Natural killer cell treated with Interleukin-12 subunit alpha and Interleukin-12 subunit beta and Interleukin-15 and Interleukin-18, amount 100 ng/mL, for 72 hours (primary cell): ENCODE measurements at places on chromosomes 2 and 18. TPM values are rescaled to one million over a fixed set of nuclear protein-coding genes. Genes with fewer than 3 reads are reported as not detected.

Gene PIEZO2
- total RNA-seq, result not detected

Gene POTEJ
- total RNA-seq, result not detected

Gene LRRTM4
- total RNA-seq, result not detected

Gene ELMOD3
- 19.9 TPM for total RNA-seq

- no peaks in the 10 kb centered on the region for H3K27me3 ChIP-seq
- H3K36me3 ChIP-seq, result no peaks in the 10 kb centered on the region
- no peak for DNase-seq
- H3K27ac ChIP-seq, result peak overlapping the region; percentile 95
- H3K4me3 ChIP-seq, result peak overlapping the region; percentile 63
Measured at GRCh38 chr2:98478088-98478551, 33.5 kb downstream of the INPP4A start.

DNA sequence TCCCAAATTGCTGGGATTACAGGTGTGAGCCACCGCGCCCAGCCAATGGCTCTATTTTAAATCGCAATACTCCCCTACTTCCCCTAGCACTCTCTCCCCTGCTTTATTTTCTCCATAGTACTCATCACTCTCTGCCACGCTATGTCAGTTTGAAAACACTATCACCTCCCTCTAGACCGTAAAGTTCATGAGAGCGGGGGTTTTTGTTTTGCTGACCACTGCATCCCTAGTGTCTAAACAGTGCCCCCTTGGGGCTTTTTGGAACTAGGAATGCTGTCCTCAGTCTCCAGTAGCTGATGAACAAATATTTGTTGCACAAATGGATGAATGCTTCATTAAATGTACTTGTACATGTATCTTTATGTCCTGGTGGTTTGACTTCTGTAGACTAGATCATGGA lies 44.1 kb downstream of the ATOH8 start:
- H3K4me1 ChIP-seq, result no peaks in the 10 kb centered on the region
- H3K4me3 ChIP-seq, result no peak overlapping the region
- no peaks in the 10 kb centered on the region for H3K36me3 ChIP-seq
- DNase-seq, result no peak
- peaks cover 34% of the 10 kb centered on the region for H3K27me3 ChIP-seq

- no peak overlapping the region for H3K27ac ChIP-seq
- H3K27me3 ChIP-seq, result peaks cover 6% of the 10 kb centered on the region
- peaks cover 51% of the 10 kb centered on the region for H3K4me1 ChIP-seq
- H3K4me3 ChIP-seq, result no peak overlapping the region
- H3K36me3 ChIP-seq, result peaks cover 3% of the 10 kb centered on the region
Measured at GRCh38 chr2:160207271-160207670, 7.2 kb upstream of the ITGB6 start.

- H3K27me3 ChIP-seq, result no peaks in the 10 kb centered on the region
- H3K4me3 ChIP-seq, result no peak overlapping the region
- H3K4me1 ChIP-seq, result no peaks in the 10 kb centered on the region
- peak; percentile 44 for DNase-seq
- H3K36me3 ChIP-seq, result no peaks in the 10 kb centered on the region
Measured at GRCh38 chr2:95349568-95350322, 52.6 kb downstream of the KCNIP3 start.

DNA sequence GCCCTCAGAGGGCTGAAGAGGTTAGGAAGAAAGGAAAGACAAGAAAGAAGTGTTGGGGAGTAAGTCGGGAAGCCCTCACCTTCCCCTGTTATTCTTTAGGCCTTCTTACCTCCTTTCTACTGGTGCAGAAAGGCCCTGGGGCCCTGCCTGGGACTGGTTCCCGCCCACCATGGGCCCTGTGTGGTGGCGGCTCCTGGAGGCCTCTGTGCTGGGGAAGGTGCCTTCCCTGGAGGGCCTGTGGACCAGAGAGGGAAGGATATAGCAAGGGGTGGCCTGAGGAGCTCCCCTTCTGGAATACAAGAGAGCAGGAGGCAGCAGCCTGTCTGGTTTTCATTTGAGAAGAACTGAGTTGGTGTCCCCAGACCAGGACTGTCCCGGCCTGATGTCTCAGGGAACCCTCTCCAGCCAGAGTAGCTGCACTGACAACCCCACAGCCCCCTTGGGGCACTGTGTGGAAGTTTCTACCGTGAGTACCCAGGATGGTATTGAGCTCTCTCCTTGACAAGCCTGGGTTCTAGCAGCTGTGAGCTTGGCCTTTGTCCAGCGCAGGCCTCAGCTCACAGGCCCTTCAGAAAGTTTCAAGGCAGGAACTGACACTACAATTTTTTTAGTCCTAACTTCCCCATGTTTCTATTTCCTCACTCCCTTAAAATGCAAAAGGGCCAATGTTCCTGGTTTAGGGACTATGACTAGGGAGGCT lies 47.1 kb downstream of the EFR3B start:
- no peaks in the 10 kb centered on the region for H3K27me3 ChIP-seq
- H3K36me3 ChIP-seq, result no peaks in the 10 kb centered on the region
- no peak overlapping the region for H3K27ac ChIP-seq
- DNase-seq, result no peak

DNA sequence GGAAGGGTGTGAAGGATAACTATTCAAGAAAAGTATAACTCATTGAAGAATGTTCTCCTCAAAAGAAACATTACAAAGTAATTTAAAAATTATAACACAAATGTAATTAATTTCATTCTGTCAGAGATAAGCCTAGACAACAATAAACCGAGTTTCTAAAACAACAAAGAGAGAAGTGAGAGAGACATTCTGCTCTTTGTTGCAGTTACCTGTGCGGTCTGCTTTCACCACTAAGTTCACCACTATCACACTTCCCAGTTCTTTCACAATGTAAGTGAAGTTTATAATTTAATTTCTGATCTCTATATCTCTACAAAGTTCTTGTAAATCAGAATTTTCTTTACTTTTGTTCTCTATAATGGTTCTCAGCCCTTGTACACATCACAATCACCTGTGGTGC lies 76.3 kb upstream of the FRZB start:
- H3K27ac ChIP-seq, result no peak overlapping the region
- H3K36me3 ChIP-seq, result peaks cover 15% of the 10 kb centered on the region
- H3K4me3 ChIP-seq, result no peak overlapping the region
- H3K27me3 ChIP-seq, result no peaks in the 10 kb centered on the region

DNA sequence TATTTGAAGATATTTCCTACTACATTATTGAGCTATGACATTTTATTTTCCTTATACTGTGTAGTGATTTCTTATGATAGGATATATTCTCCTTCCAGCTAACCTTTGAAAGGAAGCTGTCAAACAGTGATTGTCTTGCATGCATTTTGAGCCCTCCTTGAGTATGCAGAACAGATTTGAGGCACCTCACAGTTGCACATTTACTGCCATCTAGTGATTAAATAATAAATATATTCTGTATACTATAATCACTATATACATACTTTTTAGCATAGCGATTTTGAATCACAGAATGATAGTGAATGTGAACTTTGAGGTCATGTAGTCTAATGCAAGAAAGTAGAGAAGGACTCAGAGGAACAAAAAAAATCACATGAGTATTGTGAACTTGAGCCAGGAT lies 268.4 kb upstream of the CDH19 start:
- DNase-seq, result no peak
- no peaks in the 10 kb centered on the region for H3K27me3 ChIP-seq
- no peak overlapping the region for H3K4me3 ChIP-seq
- no peaks in the 10 kb centered on the region for H3K4me1 ChIP-seq

DNA sequence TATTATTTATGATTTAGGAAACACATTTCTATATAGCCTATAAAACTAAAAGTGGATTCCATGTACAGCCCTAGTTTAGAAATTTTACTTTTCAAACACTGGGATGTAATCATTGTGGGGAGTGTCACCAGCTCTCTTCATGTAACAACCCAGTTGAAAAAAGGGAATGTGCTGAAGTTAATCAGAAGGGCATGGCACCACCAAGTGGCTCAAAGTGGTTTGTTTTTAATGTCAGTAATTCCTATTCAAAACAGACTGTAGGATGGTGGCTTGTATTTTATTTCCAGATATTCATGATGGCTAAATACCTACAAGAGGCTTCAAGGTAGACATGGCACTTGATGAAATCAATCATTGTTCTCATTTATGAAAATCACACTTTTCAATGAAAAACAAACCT lies 58.1 kb upstream of the TMEM182 start:
- DNase-seq, result no peak
- no peaks in the 10 kb centered on the region for H3K36me3 ChIP-seq
- no peaks in the 10 kb centered on the region for H3K4me1 ChIP-seq
- H3K4me3 ChIP-seq, result no peak overlapping the region
- H3K27ac ChIP-seq, result no peak overlapping the region

- no peaks in the 10 kb centered on the region for H3K4me1 ChIP-seq
- no peak overlapping the region for H3K4me3 ChIP-seq
- no peaks in the 10 kb centered on the region for H3K36me3 ChIP-seq
- peaks cover 22% of the 10 kb centered on the region for H3K27me3 ChIP-seq
Measured at GRCh38 chr2:69251943-69252342, 135.1 kb downstream of the GFPT1 start.

DNA sequence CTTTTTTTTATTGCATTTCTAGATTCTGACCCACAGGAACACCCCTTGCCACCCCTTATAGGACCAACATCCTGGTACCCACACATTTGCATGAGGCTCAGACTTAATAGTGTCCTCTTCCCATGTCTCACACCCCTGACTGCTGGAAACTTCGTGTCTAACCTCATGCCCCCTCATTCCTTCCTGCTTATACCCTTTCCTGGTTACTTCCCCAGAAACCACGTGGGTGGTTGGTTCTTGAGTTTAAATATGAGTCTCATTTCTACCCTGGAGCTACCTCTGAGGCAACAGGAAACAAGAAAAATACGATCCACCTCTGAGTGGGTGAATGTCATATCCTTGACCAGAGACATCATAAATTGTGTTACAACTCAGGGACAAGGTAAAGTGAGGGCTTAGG lies 1.6 kb downstream of the TNP1 start:
- H3K4me3 ChIP-seq, result peak overlapping the region; percentile 54
- H3K4me1 ChIP-seq, result peaks cover 28% of the 10 kb centered on the region
- DNase-seq, result no peak
- no peaks in the 10 kb centered on the region for H3K36me3 ChIP-seq
